ENCODE measurements at places on chromosomes 3 and 15. TPM values are rescaled to one million over a fixed set of nuclear protein-coding genes. Genes with fewer than 3 reads are reported as not detected.

Gene ARPIN
- 30.1 TPM for total RNA-seq

Gene CRYGS
- total RNA-seq, result 4.5 TPM

Gene ERC2
- 1.7 TPM for total RNA-seq

Gene PPIB
- 218 TPM for total RNA-seq

Gene CHRM5
- total RNA-seq, result 0.18 TPM

Gene CFAP20DC
- total RNA-seq, result 0.49 TPM

Gene ALDH1L1
- total RNA-seq, result 4.1 TPM

Gene MLF1
- 21.1 TPM for total RNA-seq

Gene PPM1M
- total RNA-seq, result 36.9 TPM

Gene GOLGA6L10
- total RNA-seq, result 1.9 TPM

Gene RPSA
- 447 TPM for total RNA-seq

Gene GOLGA8R
- total RNA-seq, result 15.6 TPM

Gene CCDC39
- total RNA-seq, result 0.58 TPM

Gene COL6A5
- total RNA-seq, result not detected

Gene TRAIP
- 4.2 TPM for total RNA-seq

Gene GASK1A
- total RNA-seq, result 17.8 TPM

Gene ST8SIA2
- total RNA-seq, result not detected

Gene CHRNA5
- 1.8 TPM for total RNA-seq

Gene SPINT1
- total RNA-seq, result 4.0 TPM

Gene BUB1B
- 0.67 TPM for total RNA-seq

Gene VWA5B2
- 0.53 TPM for total RNA-seq

Gene UBAP1L
- 13.4 TPM for total RNA-seq

Gene CCR9
- total RNA-seq, result 0.31 TPM

Gene MOBP
- 3.8 TPM for total RNA-seq

Gene SYNPR
- not detected for total RNA-seq

Gene COLQ
- 6.3 TPM for total RNA-seq

Gene ANKRD63
- not detected for total RNA-seq

Gene PRRT3
- total RNA-seq, result 1.5 TPM

Gene PTPRG
- total RNA-seq, result 67.7 TPM

Gene TIMP4
- total RNA-seq, result 13.2 TPM

Gene A4GNT
- total RNA-seq, result not detected

Gene SKOR1
- 1.3 TPM for total RNA-seq

Gene CHST13
- 0.89 TPM for total RNA-seq

Gene SCAANT1
- not detected for total RNA-seq

Gene BCHE
- total RNA-seq, result 2.6 TPM

Gene SNRK
- 127 TPM for total RNA-seq

Gene CCNL1
- total RNA-seq, result 222 TPM

Gene AGBL1
- total RNA-seq, result 0.49 TPM

Gene SLC27A2
- total RNA-seq, result 0.36 TPM

Gene SCG5
- 2.5 TPM for total RNA-seq

Gene SRGAP3
- 14.4 TPM for total RNA-seq

Gene ROPN1B
- total RNA-seq, result 5.4 TPM

Gene FRMD5
- total RNA-seq, result 6.7 TPM

Gene PRSS50
- 0.13 TPM for total RNA-seq

Gene C2CD4A
- total RNA-seq, result not detected

Gene HYAL3
- 1.5 TPM for total RNA-seq

Gene GP9
- 0.53 TPM for total RNA-seq

Gene SLC4A7
- total RNA-seq, result 52.2 TPM

Gene KBTBD13
- total RNA-seq, result 0.27 TPM

Gene MLH1
- total RNA-seq, result 31.3 TPM

Gene DUOX2
- total RNA-seq, result 1.5 TPM

Gene CILP
- total RNA-seq, result 37.9 TPM

Gene UBXN7
- total RNA-seq, result 78.7 TPM

Gene XXYLT1
- 11.0 TPM for total RNA-seq

Gene UBE2E1
- 152 TPM for total RNA-seq

Gene TMEM212
- not detected for total RNA-seq

Gene ABHD14A
- 15.9 TPM for total RNA-seq

Gene NLGN1
- 26.0 TPM for total RNA-seq

Gene MYEF2
- 49.8 TPM for total RNA-seq

Gene RPL29
- total RNA-seq, result 753 TPM

All from sciatic nerve (tissue), 2 donors.